ENCODE measurements at places on chromosomes 5 and 9.

DNA sequence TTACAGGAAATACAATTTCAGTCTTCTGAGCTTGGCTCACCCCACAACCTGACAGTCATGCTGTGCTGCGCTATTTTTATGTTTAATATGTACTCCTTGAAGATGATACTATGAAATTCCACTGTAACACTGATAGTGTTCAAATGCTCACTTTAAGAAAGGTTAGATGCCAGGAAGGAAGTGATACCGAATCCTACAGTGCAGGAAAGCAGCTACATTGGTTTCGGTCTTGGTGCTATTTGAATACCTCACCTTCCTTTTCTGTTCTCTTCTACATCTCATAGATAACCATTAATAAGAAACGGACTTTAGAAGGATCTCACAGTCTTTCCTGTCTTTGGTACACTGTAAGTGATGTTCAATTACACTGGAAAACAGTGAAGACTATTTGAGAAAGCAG lies 117.6 kb downstream of the SEMA5A start:
- no peak for DNase-seq

- DNase-seq, result no peak
Measured at GRCh38 chr5:173806270-173807035, 81.7 kb upstream of the CPEB4 start.

DNA sequence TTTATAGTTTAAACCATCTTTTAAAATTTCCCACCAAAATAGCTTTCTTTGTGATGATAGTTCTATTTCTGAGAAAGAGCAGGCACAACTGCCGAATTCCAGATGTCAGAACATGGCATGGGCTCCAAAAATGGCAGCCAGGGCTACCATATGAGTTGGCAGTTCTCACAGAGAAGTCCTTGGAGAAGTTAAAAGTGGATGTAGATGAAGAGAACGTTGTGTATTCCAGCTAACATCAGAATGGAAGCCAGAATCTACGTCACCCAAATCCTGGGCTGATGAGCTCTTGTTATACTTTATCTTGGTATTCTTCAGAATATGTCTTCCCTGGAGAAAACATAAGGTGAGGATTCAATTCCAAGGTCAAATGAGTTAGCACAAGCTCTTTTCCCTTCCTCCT lies 66.9 kb upstream of the BASP1 start:
- no peak for DNase-seq

DNA sequence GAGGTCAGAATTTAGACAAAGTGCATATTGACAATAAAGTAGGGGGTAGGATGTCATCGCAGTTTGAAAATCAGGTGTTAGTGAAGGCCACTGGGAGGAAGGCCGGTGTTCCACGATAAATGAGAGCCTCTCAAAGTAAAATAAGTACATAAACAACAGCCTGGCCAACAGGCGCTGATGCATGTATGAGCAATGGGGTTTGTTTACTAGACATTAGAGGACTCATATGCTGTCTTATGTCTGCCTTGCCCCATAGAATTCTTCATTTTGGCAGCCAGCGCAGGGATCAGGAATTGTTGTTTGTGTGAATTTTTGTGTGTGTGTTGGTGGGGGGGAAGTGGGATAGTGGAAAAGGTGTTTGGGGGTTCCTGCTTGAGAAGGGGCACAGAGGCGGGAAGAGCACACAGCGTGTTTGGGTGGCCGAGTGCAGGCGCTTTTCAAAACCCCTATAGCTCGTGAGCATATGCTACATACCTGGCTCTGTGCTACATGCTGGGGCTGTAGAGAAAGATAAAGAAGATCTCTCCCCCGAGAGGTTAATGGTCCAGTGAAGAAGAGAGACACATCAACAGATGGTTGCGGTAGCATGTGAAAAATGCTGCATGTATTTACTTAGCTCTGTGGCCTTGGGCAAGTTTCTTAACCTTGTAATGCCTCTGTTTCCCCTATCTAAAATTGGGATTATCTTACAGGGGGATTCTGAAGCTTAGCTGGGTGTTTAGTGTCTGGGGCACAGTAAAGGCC lies 11.5 kb downstream of the SNX30 start:
- no peak for DNase-seq

GRCh38 chr9:129327552-129328328 lies 149.7 kb upstream of the IER5L start:
- DNase-seq, result peak; percentile 17

DNA sequence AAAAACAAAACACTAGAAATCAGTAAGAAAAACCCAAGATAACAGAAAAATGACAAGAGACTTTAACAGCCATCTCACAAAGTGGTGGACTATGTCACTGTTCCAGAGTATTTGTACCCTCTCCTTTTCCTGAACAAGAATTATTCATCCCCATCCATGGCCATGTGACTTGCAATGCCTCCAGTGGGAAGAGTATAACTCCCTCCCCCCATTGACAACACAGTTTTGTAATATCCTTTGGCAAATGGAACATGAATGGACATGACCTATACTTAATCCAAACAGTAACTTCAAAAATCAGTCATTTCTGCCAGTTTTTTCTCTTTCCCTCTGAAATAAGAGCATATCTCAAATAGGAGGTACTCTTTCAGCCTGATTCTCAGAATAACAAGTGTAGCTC lies 33.9 kb downstream of the PTBP3 start:
- no peak for DNase-seq

GRCh38 chr5:134549714-134550113 lies 24.2 kb downstream of the JADE2 start:
- DNase-seq, result no peak

- no peak for DNase-seq
Measured at GRCh38 chr5:155299386-155300005, 285.9 kb downstream of the KIF4B start.

DNA sequence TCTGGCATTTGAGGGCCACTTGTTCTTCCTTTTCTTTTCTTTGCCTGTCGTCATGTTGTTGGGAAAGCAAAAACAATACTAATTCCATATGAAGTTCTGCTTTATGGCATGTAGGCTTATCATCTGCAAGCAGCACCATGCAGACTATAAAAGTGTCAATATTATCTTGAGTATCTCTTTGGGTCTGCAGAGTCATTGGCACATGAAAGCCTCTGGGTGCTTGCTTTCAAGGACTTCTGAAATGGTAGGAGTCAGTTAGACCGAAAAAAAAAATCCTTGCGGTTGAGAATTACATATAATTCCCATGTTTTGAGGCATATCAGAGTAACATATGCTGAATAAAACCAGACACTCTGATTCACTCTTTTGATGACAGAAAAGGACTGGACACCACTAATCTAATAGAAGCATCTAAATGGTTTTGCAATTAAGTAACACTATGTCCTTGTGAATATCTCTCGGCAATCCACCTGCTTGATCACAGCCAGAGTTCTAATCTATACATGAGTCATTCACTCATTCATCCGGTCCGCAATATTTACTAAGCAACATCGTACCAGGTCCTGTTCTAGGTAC lies 44.4 kb downstream of the GNAQ start:
- DNase-seq, result no peak

DNA sequence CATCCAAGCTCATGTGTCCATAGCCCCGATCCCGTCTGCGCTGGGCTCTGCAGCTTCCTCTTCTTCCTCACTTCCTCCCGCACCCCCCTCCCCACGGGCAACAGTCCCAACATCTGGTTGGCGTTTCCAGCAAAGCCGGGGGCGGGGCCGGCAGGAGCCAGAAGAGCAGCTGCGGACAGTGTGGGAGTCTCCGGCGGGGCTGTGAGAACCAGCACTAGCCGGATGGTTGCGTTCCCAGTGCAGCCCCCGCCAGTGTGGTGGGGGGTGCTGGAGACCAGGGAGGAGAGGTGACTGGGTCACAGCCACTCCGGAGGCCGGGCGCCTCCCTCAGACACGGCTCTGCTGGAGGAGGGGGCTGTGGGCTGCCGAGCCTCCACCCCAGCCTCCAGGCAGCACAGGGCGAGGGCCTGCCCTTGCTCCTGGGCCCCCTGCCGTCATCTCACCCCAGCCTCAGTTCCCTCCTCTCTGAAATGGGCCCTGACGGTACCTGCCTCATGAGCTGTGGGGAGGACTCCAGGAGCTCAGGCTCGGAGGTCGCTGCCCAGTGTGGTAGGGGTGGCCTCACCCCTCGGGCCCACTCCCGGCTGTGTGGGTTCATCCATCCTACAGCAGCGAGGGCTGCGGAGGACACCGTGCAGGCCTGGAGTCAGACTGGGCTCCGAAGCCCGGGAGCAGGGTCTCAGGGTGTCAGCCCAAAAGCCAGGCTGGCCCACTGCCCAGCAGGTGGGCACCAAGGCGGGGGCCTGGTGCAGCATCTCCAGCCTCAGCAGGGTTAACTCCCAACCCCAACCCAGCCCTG lies 41.5 kb upstream of the NOTCH1 start:
- DNase-seq, result peak; percentile 95

DNA sequence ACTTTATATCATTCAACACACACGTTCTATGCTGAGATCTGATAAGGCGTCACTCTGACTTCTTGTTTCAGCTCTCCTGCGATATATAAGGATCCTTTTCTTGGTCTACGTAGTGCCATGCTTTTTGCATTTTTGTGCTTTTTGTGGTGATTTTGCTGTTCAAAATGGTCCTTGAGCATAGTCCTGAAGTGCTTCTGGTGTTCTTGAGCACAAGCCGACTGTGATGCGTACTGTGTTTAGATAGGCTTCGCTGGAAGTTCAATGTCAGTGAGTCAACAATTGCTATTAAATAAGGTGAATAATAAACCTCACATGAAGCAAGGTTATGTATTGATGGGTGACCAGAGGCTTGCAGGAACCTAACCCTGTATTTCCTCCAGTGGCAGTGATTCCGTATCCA lies 46.8 kb downstream of the ACO1 start:
- no peak for DNase-seq

GRCh38 chr9:124351672-124352468 lies 63.4 kb downstream of the PSMB7 start:
- no peak for DNase-seq

- DNase-seq, result peak; percentile 66
Measured at GRCh38 chr5:58459146-58460001, 512 bp downstream of the PLK2 start.

DNA sequence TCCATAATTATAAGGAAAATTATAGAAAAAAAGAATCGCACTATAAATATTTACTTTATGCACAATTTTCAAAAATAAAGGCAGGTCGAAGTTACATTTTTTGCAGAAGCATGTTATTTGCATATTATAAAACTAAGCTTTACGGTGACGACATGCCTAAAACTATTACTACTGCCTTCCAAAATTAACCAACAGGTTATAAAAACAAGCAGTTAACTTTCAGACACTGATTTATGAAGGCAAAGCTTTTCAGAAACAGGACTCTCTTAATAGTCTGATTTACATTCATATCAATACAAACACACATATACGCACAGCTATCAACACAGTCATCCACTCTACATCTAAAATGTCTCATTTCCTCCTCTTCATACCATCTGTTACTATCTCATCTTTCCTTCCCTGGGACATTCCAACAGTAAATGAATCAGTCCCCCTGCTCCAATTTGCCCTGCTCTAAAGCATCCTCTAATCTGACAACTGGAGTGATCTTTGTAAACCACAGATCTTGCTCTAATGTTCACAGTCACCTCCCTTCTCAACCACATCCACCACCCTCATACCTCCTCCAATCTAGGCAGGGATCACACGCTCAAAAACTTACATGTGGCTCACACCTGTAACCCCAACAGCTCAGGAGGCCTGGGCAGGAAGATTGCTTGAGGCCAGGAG lies 21.6 kb downstream of the FBXW11 start:
- no peak for DNase-seq

- DNase-seq, result no peak
Measured at GRCh38 chr9:70218767-70219166, 40.0 kb upstream of the SMC5 start.

- DNase-seq, result no peak
Measured at GRCh38 chr5:73515232-73515631, 17.0 kb downstream of the BTF3 start.

- peak; percentile 54 for DNase-seq
Measured at GRCh38 chr9:116550696-116551436, 136.2 kb upstream of the TRIM32 start.

GRCh38 chr9:95517559-95518425 lies 1.0 kb upstream of the PTCH1 start:
- no peak for DNase-seq

- DNase-seq, result no peak
Measured at GRCh38 chr5:99815-100214, 7.8 kb downstream of the PLEKHG4B start.

GRCh38 chr5:124627815-124628595 lies 118.4 kb downstream of the ZNF608 start:
- peak; percentile 37 for DNase-seq

GRCh38 chr9:132357764-132358163 lies 3.0 kb upstream of the SETX start:
- DNase-seq, result no peak

- no peak for DNase-seq
Measured at GRCh38 chr5:111511174-111511830, 1.0 kb downstream of the STARD4 start.

- DNase-seq, result no peak
Measured at GRCh38 chr5:62982348-62982747, 403.7 kb downstream of the LRRC70 start.

All from right hindlimb (tissue), 1 donor.